Posterior cingulate gyrus (tissue), 11 donors: ENCODE measurements at places on chromosomes 5 and 9.

DNA sequence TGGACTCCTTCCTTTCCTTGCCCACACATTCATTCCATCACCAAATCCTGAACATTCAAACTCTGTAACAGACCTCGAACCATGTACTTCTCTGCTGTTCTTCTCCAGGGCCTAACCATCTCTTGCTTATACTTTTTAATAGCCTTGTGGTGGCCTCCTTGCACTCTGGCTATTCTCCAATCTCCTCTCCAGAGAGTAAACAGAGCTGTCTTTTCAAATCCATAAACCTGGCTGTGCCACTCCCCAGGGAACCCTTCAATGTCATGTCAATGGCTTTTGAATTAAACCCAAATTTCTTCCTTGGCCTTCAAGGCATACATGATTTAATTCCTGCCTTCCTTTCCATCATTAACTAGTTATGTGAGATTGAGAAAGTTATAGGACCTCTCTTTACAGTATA, 277.6 kb upstream of the EFNA5 start:
- DNase-seq = no peak

GRCh38 chr9:116055536-116055935, 98.1 kb upstream of the PAPPA start:
- no peak for DNase-seq

DNA sequence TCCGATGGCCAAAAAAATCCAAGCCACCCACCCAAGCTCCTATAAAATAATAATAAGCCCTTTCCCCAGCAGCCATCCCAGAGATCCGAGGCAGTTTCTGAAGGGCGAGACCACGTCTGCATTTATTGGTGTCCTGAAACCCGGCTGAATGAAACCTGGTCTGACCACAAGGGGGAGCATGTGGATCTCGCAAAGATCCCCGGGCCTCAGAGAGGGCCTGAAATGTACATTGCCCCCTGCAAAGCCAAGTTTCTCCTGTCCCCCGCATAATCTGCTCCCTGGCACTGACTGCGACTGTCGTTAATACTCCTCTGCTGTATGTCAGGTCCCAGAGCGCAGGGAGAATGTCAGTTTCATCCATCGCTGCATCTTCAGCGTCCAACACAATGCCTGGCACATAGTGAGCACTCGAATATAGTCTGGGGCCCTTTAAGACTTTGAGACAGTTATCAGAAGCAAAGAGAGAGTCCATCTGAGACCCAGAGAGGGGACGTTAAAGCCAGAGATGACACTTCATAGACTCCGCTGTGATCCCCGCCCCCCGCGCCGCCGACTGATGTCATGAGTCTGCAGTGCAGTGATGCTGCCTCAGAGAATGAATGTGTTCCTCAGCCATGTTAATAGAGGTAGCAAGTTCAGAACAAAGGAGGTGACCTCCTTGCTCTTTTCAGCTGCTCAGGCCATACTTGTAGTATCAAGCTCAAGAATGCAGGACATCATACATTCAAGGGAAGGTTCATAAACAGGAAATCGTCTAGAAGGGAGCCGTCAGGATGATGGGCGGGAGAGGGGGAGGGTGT, 74.5 kb upstream of the BARHL1 start:
- peak; percentile 70 for DNase-seq

- DNase-seq = no peak
These were observed 3.0 kb upstream of the TMEM210 start for GRCh38 chr9:137174722-137175293.

- no peak for DNase-seq
These were observed 150.8 kb downstream of the MAPKAP1 start for GRCh38 chr9:125556046-125556721.

GRCh38 chr5:115737452-115737851, 79.0 kb downstream of the CDO1 start:
- no peak for DNase-seq

DNA sequence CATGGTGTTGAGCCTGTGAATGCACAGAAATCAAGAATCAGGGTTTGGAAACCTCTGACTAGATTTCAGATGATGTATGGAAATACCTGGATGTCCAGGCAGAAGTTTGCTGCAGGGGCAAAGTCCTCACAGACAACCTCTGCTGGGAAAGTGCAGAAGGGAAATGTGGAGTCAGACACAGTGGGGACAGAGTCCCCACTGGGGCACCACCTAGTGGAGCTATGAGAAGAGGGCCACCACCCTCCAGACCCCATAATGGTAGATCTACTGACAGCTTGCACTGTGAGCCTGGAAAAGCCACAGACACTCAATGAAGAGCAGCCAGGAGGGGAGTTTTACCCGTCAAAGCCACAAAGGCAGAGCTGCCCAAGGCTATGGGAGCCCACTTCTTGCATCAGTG, 181.9 kb upstream of the SEMA6A start:
- no peak for DNase-seq

GRCh38 chr9:123795336-123795735, 134.6 kb downstream of the DENND1A start:
- no peak for DNase-seq

DNA sequence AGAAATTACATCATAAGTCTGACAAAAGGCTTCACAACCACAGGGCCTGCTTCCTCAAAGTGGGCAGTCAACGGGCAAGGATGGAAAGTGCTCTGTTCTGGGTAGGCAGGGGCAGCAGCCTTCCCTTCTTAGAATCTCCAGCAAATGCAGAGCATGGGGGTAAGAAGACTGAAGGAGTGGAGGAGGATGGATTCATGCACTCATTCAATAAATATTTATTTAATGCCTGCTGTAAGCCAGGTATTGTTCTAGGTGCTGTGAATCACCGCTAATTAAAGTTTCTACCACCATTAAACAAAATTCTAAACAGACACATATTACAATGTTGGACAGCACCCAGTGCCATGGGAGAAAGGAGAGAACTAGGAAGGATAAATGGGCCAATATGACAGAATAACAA, 195.6 kb downstream of the ELAVL2 start:
- DNase-seq = no peak

DNA sequence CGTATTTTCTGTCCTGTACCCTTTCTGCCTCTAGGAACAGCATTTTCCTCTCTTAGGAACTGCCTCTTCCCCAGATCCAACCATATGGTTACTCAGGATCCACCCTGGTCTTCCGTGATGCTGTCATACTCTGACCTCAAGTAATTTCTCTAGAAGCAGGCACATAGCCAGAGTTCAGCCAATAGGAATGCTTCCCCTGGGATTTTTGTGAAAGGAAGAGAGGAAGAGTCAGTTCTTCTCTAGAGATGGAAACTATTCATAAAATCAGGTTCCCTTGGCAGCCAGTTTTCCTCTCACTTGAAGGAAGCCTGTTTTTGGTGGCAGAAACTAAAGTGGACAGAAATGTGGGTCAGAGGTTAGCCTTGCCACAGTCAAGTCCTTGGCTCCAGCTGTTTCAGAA, 400.1 kb upstream of the PCSK5 start:
- DNase-seq = no peak

DNA sequence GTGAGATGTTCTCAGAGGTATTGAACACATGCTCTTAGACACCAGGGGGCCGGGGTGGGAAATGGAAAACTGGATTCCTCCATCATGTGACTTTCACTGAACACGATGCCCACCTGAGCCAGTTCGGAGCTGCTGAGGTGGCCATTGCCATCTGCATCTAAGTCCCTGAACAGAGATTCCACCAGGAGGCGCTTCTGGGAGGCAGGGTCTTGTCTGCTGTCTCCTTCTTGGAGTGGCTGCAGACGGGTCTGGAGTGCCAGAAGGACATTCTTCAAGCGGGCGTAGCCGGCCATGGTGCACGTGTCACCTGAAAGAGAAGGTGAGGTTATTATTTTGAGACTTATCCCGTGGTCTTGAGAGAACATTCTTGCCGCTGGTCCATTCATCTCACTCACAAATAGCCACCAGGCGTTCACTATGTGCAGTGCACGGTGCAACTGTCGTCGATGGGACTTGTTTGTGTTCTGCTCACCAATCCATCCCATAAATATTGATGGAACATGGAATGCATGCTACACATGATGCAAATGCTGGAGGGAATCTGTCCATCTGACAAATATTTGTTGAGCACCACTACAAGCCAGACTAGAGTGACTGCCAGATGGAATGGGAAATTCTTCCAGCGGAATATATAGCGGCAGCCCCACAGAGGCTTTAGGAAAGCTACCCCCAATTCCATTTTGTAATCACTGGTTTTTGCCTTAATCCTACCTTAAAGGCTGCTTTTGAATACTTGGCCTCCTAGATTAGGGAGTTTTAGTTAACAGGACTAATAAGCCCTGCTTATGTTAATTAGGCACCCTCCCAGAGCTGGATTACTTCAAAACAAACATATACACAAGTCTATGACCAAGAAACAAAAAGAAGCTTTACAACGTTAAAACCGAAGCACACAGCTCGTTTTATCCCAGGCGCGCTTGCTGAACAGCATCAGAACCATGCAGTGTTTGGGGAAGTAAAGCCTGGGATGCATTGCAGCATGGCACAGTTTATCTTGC, 264.8 kb downstream of the HSPA4 start:
- no peak for DNase-seq
